CD4-positive, alpha-beta memory T cell (primary cell): ENCODE measurements at places on chromosomes 5 and 9.

DNA sequence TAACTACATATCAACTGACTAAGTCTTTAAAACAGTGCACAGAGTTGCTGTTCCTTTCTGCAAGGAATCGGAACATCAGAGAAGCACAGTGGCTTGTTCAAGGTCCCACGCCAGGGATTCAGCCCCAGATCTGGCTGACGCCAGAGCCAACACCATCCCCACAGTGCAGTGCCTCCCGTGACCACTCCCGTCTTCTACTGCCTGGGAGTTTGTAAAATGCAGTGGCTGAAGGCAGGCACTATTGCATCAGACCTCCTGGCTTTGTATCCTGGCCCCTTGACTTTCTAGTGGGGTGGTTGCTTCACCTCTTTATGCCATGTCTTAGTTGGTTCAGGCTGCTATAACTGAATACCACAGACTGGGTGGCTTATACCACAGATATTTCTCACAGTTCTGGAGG is 131.0 kb downstream of the NSG2 start:
- DNase-seq = no peak

GRCh38 chr9:74910036-74910435 is 22.3 kb upstream of the TRPM6 start:
- DNase-seq = no peak

- DNase-seq = no peak
Measured at GRCh38 chr9:98318834-98319478, 63.5 kb upstream of the TBC1D2 start.

DNA sequence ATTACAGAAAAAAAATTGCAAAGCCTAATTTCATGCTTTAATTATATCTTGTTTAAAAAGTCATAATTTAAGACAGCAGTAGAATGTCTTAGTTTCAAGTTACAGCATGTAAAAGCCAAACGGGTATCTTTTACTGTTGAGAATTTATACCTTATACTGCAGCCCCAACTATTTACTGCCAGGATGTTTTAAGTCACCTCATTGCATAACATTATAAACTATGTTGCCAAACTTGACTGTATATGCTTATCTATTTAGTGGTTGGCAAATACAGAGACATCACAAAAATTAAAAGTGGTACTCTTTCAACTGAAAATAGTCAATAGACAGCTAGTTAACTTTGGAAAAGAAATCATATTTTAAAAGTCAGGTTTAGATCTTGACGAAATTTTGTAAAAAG is 119.5 kb downstream of the EDIL3 start:
- no peak for DNase-seq

DNA sequence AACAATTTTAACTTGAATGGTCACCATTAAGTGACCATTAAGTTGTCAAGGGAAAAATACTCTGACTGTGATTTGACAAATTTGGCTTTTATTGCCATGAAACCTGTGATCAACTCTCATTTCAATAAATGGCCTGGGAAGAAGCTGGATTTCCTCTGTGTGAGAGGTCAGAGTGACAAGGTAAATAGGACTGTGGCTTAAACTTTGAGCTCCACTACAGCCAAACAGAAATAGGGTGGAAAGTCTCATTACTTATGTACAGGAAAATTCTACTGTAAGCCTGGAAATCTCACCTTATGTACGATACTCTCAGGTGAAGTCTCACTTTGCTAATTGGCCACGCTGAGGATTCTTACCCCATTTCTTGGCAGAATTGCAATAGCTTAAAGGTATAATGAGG is 67.3 kb downstream of the NPR3 start:
- DNase-seq = no peak
